Skin of body (tissue), 3 donors: ENCODE measurements at places on chromosomes 16 and 17. TPM values are rescaled to one million over a fixed set of nuclear protein-coding genes. Genes with fewer than 3 reads are reported as not detected.

Gene TNFRSF17
- 0.30 TPM for total RNA-seq

Gene CCL4
- 7.1 TPM for total RNA-seq

Gene CA10
- total RNA-seq = 0.89 TPM

Gene MGAT5B
- 0.69 TPM for total RNA-seq

Gene SLC22A31
- total RNA-seq = 2.6 TPM
